ENCODE measurements at places on chromosomes 2 and 18. TPM values are rescaled to one million over a fixed set of nuclear protein-coding genes. Genes with fewer than 3 reads are reported as not detected.

GRCh38 chr2:10071595-10071994, 8.6 kb downstream of the CYS1 start:
- no peak for DNase-seq
- H3K4me1 ChIP-seq, result peaks cover 6% of the 10 kb centered on the region
- no peak overlapping the region for H3K27ac ChIP-seq
- no peaks in the 10 kb centered on the region for H3K36me3 ChIP-seq
- no peak overlapping the region for H3K4me3 ChIP-seq
- no peaks in the 10 kb centered on the region for H3K27me3 ChIP-seq

SH2D6 gene
- not detected for total RNA-seq

DNA sequence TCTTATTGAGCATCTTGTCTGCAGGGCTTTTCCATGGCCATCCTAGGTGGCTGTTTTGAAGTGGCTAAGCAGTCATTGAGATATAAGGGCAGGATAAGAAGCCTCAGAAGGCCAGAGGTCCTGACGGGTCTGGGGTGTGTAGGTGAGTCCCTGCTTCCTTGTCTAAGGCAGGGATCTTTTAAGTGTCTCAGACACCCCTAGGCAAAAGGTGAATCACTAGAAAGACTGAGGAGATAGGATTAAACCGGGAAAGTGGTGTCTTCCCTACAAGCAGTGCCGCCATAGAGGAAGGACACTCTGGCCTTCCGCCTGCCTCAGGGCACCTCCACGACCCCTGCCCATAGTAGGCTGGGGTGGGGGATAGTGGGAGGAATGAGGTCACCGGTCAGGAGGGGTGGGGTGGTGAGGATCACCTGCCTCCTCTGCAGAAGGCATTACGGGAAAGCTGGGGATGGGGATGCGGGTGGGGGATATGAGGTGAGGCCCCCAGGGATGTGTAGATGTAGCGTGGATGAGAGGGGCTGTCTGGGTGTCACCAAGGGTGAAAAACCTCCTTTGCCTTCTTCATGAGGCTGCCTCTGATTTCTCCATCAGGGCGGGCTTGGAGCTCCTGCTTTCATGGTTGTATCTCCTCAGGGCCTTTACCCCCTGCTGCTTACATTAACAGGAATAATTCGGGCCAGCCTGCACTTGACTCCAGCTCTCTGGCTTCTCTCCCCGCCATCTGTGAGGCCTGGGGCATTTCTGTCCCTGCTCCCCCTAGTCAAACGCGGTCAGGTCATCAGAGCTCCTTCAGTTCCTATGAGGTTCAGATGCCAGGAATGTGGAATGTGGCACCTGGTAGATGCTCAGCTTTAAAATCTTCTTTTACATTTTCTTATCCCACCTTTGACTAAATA, 244.0 kb downstream of the DYSF start:
- DNase-seq, result no peak
- no peaks in the 10 kb centered on the region for H3K27me3 ChIP-seq
- H3K27ac ChIP-seq, result no peak overlapping the region
- H3K4me3 ChIP-seq, result no peak overlapping the region

POTEJ gene
- not detected for total RNA-seq

GRCh38 chr2:203892207-203892606, 24.6 kb downstream of the CTLA4 start:
- H3K4me3 ChIP-seq, result no peak overlapping the region
- peaks cover 3% of the 10 kb centered on the region for H3K4me1 ChIP-seq
- H3K36me3 ChIP-seq, result no peaks in the 10 kb centered on the region
- no peak for DNase-seq

DNA sequence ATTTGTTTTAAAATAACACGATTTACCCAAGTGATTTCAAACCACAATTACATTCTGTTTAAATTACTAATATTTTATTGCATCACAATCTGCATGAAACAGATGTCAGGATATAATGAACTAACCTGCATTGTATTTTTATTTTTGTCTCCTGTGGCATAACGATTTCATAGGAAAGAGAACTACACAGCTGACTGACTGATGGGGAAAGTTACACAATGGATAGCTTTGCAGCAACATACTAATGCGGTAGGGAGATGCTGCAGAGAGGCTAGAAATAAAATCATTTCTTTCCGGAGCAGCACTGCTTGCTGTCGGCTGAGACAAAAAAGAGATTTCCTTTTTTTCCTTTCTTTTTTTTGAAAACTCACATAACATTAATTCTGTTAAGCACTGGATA, 36.9 kb downstream of the SCN1A start:
- no peak overlapping the region for H3K27ac ChIP-seq
- no peak overlapping the region for H3K4me3 ChIP-seq
- H3K36me3 ChIP-seq, result no peaks in the 10 kb centered on the region

- H3K27me3 ChIP-seq, result no peaks in the 10 kb centered on the region
- no peak for DNase-seq
- no peak overlapping the region for H3K27ac ChIP-seq
- no peak overlapping the region for H3K4me3 ChIP-seq
- no peaks in the 10 kb centered on the region for H3K4me1 ChIP-seq
Observed at GRCh38 chr2:129347486-129348217, 631.8 kb upstream of the RAB6C start.

DNA sequence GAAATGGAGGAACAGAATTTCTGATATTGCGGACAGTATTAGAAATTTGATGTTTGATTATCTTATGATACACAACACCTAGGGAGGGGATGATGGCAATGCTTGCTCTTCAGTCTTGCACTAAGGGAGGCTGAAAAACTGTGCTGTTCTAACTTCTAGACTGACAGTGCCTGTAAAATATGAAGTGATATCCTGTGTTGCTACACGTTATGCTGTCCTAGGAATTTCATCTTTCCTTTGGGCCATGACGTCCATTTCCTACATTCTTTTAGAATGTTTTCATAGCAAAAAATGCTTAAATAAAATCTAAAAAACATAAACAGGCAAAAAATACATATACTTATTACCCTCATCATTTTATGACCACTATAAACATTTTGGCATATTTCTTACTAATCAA, 55.3 kb downstream of the OSBPL1A start:
- H3K27ac ChIP-seq, result no peak overlapping the region
- H3K36me3 ChIP-seq, result no peaks in the 10 kb centered on the region
- DNase-seq, result no peak
- H3K4me1 ChIP-seq, result no peaks in the 10 kb centered on the region
- H3K4me3 ChIP-seq, result no peak overlapping the region
- no peaks in the 10 kb centered on the region for H3K27me3 ChIP-seq

- no peaks in the 10 kb centered on the region for H3K27me3 ChIP-seq
- peak; percentile 67 for DNase-seq
- H3K36me3 ChIP-seq, result no peaks in the 10 kb centered on the region
- peak overlapping the region; percentile 62 for H3K27ac ChIP-seq
- H3K4me1 ChIP-seq, result peaks cover 6% of the 10 kb centered on the region
Observed at GRCh38 chr2:70029814-70030409, 57.4 kb upstream of the PCBP1 start.

DNA sequence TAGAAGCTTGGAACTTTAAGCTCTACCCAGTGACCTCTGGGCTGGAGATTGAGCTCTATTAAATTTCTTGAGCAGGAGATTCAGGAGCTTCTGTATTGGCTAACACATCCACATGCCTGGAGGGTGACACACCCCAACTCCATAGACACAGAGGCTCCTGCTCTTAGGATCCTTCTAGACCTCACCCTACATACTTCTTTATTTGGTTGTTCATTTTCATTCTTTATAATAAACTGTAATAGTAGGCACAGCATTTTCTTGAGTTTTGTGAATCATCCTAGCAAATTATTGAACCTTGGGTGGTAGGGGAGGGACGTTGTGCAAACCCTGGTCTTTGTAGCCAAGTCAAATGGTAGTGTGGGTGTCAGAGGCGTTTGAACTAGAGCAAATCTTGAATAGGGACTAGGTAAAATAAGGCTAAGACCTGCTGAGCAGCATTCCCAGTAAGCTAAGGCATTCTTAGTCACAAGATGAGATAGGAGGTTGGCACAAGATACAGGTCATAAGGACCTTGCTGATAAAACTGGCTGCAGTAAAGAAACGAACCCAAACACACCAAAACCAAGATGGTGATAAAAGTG, 323.8 kb upstream of the GALNT5 start:
- DNase-seq, result no peak
- H3K27me3 ChIP-seq, result no peaks in the 10 kb centered on the region
- H3K4me3 ChIP-seq, result no peak overlapping the region
- no peaks in the 10 kb centered on the region for H3K4me1 ChIP-seq
- H3K36me3 ChIP-seq, result no peaks in the 10 kb centered on the region
- no peak overlapping the region for H3K27ac ChIP-seq

DNA sequence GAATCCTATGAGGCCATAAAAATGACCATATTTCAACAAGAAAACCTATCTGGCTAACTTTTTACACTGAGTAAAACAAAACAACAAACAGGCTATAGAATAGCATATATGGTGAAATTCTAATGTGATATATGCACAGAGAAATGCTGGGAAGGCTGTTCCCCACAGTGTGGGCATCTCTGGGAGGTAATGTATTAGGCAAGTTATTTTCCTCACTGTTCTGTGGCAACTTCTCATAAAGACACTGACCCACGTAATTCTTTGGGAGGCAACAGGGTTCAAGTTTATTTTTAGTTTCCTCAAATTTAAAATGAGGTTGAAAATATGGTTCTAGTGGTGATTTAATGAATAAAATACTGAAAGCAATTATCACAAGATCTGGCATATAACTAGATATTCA, 46.7 kb downstream of the RNU4ATAC start:
- no peak for DNase-seq
- H3K4me1 ChIP-seq, result peaks cover 8% of the 10 kb centered on the region
- no peak overlapping the region for H3K4me3 ChIP-seq
- H3K36me3 ChIP-seq, result no peaks in the 10 kb centered on the region
- no peaks in the 10 kb centered on the region for H3K27me3 ChIP-seq

GAL3ST2 gene
- total RNA-seq, result not detected

PLA2R1 gene
- total RNA-seq, result 7.3 TPM

KIF1A gene
- not detected for total RNA-seq

DNA sequence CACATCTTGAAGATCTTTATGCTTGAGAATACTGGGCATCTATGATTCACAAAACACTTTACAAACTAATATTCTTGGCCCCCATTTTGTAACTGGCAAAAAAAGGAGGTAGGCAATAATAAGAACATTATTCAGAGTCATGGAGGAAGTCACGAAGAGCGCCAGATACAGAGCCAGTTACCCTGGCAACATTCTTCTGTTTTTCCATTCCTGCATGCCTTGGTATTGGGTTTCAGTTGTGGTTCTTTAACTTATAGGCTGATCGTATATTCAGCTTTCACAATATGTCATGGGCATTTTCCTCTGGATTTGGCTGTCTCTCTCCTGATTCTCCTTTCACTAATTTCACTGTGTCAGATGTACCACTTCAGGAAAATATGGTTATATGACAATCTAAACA, 234.7 kb downstream of the HRH4 start:
- H3K4me1 ChIP-seq, result no peaks in the 10 kb centered on the region
- H3K27ac ChIP-seq, result no peak overlapping the region
- H3K27me3 ChIP-seq, result no peaks in the 10 kb centered on the region
- DNase-seq, result no peak
- no peaks in the 10 kb centered on the region for H3K36me3 ChIP-seq
- H3K4me3 ChIP-seq, result no peak overlapping the region

DNA sequence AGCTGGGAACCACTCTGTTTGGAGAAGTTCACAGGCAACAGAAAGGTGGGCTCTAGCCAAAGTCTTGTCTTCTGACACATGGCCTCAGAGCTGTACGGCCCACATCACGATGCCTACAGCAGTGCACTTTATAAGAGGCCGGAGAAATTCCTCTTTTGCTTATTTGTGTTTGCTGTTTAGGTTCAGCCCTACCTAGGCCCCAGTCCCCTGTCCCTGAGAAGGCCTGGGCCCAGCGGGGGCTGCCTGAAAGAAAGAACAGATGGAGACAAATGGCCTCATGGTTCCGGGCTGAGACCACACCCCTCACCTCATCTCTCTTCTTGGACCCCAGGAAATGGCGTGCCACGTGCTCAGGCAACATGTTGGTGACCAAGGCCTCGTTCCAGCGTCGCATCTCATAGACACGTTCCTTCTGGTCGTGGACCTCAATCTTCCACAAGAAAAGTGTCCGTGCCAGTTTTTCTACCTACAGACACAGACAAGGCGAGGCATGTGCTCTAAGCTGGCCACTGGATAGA, 30.9 kb downstream of the CENPO start:
- H3K36me3 ChIP-seq, result no peaks in the 10 kb centered on the region
- DNase-seq, result no peak
- H3K27me3 ChIP-seq, result no peaks in the 10 kb centered on the region
- peaks cover 7% of the 10 kb centered on the region for H3K4me1 ChIP-seq

- no peaks in the 10 kb centered on the region for H3K27me3 ChIP-seq
- H3K27ac ChIP-seq, result no peak overlapping the region
- H3K4me3 ChIP-seq, result no peak overlapping the region
- no peaks in the 10 kb centered on the region for H3K36me3 ChIP-seq
- H3K4me1 ChIP-seq, result no peaks in the 10 kb centered on the region
Observed at GRCh38 chr2:44836174-44836573, 105.3 kb upstream of the SIX3 start.

GYPC gene
- 61.0 TPM for total RNA-seq

NEU2 gene
- total RNA-seq, result not detected

ANKRD23 gene
- 2.3 TPM for total RNA-seq

GRCh38 chr18:5628512-5629255, 84.9 kb upstream of the EPB41L3 start:
- peak overlapping the region; percentile 83 for H3K27ac ChIP-seq
- peaks cover 29% of the 10 kb centered on the region for H3K4me1 ChIP-seq
- no peaks in the 10 kb centered on the region for H3K36me3 ChIP-seq

GRCh38 chr2:159895258-159896065, 97.5 kb upstream of the CD302 start:
- H3K27me3 ChIP-seq, result no peaks in the 10 kb centered on the region
- no peak for DNase-seq
- H3K36me3 ChIP-seq, result no peaks in the 10 kb centered on the region
- no peak overlapping the region for H3K4me3 ChIP-seq
- no peaks in the 10 kb centered on the region for H3K4me1 ChIP-seq

DNA sequence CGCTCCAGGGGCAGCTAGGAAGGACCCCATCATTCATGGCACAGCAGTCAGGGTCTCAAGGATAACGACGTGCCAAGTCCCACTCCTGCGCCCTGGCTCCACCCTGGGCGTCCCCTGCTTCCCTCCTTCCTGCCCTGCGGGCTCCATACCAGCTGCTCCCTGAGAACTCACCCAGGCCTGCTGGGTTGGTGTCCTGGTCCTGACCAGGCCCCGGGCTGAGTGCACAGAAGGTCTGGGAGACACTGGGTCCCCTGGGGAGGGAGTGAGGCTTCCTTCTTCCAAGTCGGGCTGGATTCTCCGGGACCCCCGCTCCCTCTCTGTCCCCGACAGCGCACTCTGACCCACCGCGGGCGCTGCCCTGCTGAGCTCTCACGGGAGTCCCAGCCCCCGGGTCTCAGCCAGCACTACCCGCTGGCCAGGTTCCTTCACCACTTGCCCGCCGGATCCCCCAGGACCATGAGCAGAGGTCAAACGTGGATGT, 160.2 kb downstream of the PXDN start:
- DNase-seq, result no peak
- H3K4me1 ChIP-seq, result peaks cover 12% of the 10 kb centered on the region
- H3K27ac ChIP-seq, result no peak overlapping the region
- no peaks in the 10 kb centered on the region for H3K27me3 ChIP-seq
- no peak overlapping the region for H3K4me3 ChIP-seq
- H3K36me3 ChIP-seq, result no peaks in the 10 kb centered on the region

TCF7L1 gene
- 9.9 TPM for total RNA-seq

DNA sequence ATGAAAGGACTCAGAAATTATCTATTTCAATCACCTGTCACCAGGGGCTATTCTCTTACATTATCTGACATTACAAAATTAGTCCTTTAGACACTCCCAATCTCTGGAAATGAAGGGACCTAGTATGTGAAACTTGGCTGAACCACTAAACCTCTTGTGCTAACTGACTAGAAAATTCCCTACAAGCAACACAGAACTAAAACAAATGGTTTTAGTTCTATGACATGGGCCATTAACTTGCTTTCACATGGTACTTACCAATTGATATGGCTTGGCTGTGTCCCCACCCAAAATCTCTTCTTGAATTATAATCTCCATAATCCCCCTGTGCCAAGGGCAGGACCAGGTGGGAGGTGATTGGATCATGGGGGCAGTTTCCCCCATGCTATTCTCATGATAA, 16.6 kb downstream of the SERPINE2 start:
- no peak overlapping the region for H3K27ac ChIP-seq
- no peak overlapping the region for H3K4me3 ChIP-seq
- no peaks in the 10 kb centered on the region for H3K4me1 ChIP-seq

Measured in upper lobe of left lung (tissue), 6 donors.